ENCODE measurements at places on chromosomes 12 and 14.

- no peak for DNase-seq
Measured at GRCh38 chr14:20470603-20470901, 1.3 kb downstream of the PNP start.

DNA sequence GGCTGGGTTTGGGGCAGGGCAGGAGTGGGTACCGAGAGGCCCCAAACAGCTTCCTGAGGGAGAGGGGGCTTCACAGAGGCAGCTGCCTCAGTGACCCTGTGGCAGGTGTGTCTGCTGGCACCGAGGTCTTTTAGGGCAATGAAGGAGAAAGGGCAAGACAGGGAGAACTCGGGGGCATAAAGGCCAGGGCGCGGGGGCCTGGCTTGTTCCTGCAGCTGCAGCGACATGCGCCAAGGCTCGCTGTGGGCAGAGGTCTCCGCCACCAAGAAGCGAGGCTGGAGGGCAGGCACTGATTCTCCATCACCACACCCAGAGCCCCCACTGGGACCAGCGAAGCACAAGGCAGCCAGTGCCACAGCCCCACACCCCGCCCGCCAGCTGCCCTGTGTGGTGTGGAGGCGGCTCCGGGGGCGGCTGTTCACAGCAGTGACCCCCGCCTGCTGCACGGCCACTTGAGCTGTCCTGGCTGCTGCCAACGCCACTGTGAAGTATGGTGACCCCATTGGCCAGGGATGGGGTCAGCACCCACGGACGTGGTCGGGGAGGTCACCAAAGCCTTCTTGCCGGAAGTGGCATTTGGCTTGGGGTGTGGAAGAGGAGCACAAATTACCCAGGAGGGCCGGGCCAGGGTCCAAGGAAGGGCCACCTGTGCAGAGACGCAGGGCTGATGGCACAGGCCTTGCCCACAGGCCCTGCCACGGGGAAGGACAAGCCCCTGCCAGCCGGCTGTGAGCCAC lies 16.4 kb downstream of the BAG5 start:
- no peak for DNase-seq

DNA sequence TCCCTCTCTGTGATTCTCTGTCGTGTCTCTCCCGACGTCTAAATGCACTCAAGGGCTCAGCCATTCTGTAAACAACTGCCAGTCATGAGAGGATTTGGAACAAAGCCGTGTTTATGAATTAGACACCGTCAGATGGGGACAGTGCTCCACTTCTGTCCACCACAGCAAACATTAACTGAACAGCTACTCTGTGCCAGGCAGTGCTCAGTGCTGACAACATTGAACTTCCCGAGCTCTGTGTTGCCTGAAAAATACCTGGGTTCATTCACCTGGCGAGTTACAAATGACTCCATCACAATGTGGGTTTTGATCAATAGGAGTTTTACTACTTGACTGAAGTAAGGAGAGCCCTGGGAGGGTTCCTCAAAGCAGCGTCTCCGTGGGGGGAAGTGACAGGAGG lies 139.3 kb downstream of the GLT1D1 start:
- no peak for DNase-seq

GRCh38 chr14:95769976-95770375 lies 56.1 kb upstream of the TCL1A start:
- DNase-seq, result no peak

GRCh38 chr12:8687846-8688601 lies 9.8 kb upstream of the RIMKLB start:
- no peak for DNase-seq

- DNase-seq, result no peak
Measured at GRCh38 chr14:88379706-88380343, 5.6 kb upstream of the SPATA7 start.

- no peak for DNase-seq
Measured at GRCh38 chr12:62839869-62840660, 94.9 kb downstream of the PPM1H start.

- DNase-seq, result no peak
Measured at GRCh38 chr12:89250636-89251035, 101.7 kb downstream of the DUSP6 start.

DNA sequence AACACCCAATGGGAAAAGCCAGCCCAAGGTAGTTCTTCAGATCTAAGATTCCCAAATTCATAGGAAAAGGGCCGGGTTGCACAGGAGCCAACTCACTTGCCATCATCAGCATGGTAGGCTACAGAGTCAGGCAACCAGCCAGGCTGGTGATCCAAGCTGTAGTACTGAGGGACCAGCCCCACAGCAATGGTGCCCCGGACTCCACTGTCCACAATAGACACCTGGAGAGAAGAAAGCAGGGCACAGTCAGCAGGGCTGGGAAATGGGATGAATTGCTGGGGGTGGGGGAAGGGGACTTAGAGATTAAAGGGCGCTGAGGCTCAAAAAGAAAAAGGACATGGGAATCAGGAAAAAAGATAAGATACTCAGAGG lies 4.2 kb downstream of the SPRYD3 start:
- no peak for DNase-seq

DNA sequence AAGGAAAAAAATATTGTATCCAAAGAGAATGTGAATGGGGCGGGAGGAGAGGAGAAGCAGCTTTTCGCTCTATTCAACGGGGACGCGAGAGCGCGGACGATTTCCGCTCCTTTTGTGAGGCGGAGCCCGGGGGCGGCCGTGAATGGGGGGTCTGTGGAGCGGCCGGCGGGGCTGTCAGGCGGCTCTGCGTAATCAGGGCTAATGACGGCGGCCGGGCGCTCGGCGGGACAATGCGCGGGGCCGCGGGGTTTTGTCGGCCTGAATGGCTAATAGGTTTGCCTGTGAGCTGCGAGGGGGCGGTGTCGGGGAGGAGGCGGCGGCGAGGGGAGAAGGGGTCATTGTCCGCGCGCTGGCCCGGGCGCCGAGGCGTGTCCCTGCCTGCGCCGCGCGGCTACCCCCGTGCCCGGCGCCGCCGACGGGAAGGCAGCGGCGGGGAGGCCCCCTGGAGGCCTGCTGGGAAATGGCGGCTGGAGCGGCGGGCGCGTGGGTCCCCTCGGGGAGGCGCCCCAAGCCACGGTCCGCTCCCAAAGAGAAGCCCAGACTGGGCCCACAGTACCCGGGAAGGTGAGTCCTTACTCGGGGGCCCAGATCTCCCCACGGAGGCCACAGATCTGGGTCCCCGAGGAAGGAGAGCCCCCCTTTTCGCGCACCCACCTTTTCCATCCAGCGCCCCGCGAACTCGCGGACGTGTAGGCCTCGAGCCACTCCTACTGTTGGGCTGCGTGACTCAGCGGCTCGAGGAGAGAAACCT lies 6.0 kb downstream of the SIX6 start:
- DNase-seq, result no peak

- DNase-seq, result no peak
Measured at GRCh38 chr14:66069036-66069435, 417.1 kb upstream of the CCDC196 start.

DNA sequence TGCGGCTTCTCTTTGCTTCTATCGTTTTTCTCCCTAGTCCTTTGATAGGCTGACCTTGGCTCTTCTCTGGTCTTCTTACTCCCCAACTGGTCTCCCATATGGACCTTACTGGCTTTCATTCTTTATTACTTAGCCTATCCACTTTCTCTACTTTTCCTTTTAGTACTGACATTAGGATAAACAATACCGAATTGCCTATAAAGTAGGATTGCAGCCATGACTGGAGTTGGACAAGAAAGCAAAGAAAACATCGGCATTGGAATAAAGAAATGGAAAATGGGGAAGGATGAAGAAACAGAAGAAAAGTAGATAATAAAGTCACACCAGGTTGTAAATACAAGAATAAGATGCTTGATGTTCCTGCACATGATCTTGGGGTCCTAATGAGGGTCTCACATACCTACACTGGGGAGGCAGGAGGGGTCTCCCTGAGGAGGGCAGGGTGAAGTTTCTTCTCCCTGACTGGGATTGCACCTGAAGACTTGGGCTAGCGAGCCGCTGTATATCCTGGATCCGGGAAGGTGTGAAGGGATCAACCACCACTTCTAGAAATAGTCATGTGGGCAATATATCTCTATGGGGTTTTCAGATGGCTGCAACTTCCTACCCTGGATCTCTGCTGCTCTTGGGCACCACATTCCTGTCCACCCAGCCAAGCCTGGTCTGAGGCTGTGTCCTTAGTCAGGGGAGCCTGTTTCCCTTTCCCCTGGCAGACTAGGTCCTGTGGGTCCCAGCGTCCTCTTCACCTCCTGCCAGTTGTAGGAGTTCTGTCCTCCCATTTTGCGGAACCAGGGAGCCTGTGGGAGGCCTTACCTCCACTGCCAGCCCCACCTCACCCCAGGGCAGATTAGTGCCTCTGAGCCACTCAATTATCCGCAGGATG lies 13.1 kb downstream of the NKX2-1 start:
- no peak for DNase-seq

DNA sequence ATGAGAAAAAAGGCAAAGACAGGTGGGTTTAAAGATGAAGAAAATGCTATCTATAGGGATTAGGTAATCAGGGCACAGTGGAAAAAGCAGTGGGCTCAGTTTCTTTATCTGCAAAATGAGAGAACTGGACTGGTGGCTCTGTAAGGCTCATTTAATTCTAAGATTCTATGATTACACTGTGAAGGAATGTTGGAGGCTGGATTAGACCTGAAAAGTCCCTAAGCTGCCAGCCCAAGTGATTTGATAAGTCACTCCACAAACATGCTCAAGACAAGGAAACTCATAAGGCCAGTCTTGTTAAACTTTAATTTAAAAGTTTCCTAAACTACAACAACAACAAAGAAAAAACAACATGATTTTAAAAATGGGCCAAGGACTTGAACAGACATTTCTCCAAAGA lies 75.1 kb downstream of the DCAF5 start:
- DNase-seq, result no peak

DNA sequence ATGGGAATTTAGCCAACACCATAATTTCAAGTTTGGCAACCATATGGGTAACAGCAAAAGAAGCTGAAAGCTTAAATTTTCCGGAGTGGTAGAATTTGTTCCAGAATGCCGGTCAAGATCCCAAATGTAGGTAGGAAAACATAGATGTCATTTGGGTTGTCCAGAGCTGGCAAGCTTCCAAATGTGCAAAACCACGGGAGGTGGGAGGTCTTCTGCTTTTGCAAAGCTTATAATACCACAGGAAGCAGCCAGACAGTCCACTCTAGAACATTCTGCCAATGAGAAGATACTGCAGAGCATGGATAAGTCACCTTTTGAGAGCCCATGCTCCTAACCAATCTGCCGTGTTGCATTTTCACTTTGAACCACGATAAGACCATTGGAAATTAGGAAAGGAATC lies 26.4 kb upstream of the BATF start:
- DNase-seq, result no peak

DNA sequence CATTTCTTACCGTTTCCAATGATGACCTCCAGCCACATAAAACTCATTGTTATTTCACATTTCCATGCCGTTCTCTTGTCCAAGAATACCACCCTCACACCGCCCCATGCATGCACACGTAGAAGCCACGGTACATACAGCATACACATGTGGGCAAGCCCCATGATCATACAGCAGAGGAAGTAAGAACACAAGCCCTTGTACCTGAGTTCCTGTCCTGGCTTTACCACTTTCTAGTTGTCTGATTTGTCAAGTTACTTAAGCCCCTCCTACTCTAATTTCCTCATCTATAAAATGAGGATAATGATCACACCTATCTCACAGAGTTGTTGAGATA lies 59.9 kb downstream of the DUSP16 start:
- DNase-seq, result no peak

GRCh38 chr12:20434996-20435395 lies 66.7 kb downstream of the PDE3A start:
- no peak for DNase-seq

DNA sequence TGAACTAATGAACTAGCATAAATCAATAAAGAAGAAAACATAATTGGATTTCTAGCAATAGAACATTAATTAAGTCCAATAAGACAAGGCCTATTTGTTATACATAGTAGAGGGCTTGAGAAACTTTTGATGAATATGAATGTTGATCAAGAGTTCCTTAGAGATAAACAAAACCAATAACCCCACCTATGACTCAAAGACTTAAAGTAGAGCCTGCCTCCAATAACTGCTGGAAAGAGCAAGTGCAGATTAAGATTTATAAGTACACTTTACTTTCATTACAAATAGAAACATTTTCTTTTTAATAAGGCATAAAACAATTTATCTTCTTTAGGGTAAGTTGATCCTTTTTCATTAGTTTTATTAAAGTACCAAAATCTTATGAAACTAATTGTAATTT lies 185.7 kb downstream of the SRGAP1 start:
- no peak for DNase-seq

DNA sequence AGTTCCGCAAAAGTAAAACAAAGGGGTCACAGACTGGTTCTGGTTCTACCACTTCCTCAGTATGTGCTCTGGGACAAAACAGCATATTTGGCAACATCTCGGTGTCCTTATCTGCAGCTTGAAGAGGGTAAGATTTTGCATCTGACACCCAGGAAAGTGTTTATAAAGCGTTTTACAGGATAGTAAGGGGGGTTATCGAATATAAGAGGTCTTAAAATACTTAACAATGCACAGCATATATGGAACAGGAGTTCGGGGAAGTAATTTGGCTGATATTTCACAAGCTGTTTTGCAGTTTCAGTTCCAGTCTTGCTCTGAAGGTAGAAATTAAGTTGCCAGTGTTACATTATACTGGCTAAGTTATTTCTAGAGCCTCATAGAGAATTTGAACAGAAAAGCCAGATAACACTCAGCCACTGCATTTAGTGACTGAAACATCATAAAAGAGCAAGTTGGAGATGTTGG lies 904 bp upstream of the MAP4K5 start:
- no peak for DNase-seq

DNA sequence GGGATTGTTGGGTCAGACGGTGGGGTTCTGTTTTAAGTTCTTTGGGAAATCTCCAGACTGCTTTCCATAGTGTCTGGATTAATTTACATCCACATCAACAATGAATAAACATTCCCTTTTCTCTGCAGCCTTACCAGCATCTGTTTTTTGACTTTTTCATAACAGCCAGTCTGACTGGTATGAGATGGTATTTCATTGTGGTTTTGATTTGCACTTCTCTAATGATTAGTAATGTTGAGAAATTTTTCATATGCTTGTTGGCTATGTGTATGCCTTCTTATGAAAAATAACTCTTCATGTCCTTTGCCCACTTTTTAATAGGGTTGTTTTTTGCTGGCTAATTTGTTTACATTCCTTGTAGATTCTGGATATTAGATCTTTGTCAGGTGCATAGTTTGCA lies 140.8 kb upstream of the CNTN1 start:
- no peak for DNase-seq

- no peak for DNase-seq
Measured at GRCh38 chr14:104090071-104090748, 4.7 kb downstream of the ASPG start.

GRCh38 chr12:26740348-26740747 lies 92.6 kb downstream of the ITPR2 start:
- DNase-seq, result no peak

GRCh38 chr12:52197371-52198231 lies 5.8 kb upstream of the KRT80 start:
- no peak for DNase-seq
